Stimulated activated CD8-positive, alpha-beta memory T cell treated with anti-CD3 and anti-CD28 coated beads, Interleukin-15, amount 100 ng/mL, for 1 hour (primary cell): ENCODE measurements at places on chromosomes 1 and 21.

DNA sequence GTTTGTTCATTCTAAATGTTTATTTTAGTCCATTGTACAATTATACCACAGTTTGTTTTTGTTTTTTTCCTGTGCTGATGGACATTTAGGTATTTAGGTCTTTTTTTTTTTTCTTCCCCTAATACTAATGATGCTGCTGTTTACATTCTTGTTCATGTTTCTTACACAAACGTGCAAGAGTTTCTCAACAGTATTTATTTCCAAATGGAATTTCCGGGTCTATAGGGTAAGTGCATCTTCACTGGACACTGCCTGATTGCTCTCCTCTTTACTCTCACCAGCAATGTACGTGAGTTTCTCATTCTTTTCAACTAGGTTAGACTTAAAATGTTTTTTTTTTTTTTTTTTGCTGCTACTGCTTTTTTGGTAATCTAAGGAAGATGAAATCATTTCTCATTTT, 122.7 kb downstream of the PPP1R12B start:
- DNase-seq, result no peak

DNA sequence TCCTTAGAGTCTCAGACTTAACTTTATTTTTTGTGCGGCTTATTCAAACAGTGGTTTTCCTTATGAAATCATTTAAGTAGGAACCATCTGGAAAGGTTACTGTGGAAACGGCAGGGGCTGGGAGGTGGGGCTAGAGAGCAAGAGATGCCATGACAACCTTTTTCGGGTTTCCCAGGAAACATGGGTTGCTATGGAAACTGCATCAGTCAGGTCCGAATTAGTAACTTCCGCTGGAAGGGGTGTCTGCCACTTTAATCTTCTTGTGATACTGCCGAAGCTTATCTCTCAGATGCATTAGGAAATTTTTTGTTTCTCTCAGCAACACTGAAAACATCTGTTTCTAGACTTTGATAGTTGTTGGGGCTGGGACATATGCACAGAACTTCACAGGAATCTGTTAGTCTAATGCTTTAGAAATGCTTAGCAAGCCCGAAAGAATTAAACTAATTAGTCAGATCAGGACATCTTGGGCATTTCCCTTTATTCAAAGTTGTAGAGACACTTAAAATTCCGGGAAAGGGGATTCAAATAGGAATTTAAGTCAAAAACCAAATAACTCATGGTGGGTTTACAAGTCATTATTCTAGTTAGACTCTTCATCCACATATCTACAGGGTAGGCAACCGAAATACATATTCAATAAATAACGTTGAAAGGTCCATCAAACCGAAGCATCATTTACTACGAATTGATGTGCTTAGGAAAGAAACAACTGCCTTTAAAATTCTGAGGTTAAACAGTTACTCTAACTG, 2.6 kb downstream of the KCNA3 start:
- DNase-seq, result peak; percentile 65

DNA sequence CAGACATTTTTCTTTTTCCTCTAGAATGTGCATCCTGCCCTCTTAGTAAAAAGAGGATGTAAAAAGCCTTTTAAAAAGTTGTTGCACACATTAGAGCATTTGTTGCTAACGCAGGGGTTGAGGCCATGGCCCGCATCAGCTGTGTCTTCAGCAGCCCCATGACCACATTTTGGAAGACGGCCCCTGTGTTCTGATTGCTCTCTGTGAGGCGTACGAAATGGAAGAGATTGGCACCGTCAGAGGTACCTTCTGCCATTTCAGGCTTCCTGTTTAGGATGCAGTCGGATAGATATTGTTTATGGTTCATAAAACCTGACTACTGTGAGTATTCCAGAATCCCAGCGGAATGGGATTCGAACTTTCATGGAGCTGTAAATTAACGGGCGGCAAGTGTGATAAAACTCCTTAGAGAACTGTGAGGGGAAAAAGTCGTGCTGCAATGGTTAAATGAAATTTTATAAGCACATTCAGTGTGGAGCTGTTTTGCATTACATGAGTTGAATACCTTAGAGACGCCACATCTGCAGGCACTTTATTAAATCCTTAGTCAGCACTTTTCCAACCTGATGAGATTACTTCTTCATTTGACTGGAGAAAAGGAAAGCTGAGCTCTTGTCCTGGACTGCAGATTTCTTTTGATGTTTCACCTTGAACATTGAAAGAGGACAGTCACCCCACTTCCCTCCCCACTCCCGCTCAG, 273.9 kb downstream of the TM2D1 start:
- no peak for DNase-seq

DNA sequence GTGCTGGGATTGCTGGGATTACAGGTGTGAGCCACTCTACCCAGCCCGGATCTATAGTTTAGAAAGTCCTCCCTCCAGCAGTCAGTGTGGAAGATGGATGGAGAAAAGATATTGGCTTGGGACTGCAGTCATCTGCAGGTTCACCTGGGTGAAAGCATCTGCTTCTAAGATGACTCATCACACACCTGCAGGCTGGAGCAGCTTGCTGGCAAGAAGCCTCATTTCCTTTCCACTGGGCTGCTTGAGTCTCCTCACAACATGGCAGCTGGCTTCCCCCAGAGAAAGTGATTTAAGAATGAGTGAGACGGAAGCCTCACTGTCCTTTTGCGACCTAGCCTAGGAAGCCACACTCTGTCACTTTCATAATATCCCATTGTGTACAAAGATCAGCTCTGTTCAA, 50.0 kb downstream of the FOXO6 start:
- DNase-seq, result no peak

DNA sequence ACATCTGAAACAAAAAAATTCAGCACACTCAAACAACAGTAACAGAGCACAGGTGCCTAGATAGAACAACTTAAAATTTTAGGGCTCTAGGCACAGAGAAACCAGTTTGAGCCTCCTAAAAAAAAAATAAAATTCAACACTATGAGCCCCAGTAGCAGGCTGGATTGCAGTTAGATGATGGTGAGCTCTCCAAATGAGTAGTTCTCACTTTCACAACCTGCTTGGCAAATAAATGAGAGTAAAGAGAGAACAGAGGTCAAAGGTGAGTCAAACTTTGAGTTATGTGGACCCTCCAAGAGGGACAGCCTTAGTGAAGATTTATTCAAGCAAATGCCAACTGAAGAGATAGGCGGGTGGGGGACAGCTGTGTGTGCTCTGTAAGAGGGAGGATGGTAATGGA, 3.6 kb downstream of the BEND5 start:
- DNase-seq, result no peak

GRCh38 chr1:64896551-64896950, 69.8 kb downstream of the JAK1 start:
- DNase-seq, result no peak

- DNase-seq, result no peak
Observed at GRCh38 chr1:57824535-57824934, 400.7 kb upstream of the DAB1 start.

GRCh38 chr21:25421321-25422028, 185.8 kb downstream of the MRPL39 start:
- peak; percentile 2 for DNase-seq

- peak; percentile 29 for DNase-seq
Observed at GRCh38 chr1:185670187-185670627, 64.0 kb upstream of the HMCN1 start.

- DNase-seq, result no peak
Observed at GRCh38 chr1:186144505-186144904, 230.5 kb downstream of the TPR start.

DNA sequence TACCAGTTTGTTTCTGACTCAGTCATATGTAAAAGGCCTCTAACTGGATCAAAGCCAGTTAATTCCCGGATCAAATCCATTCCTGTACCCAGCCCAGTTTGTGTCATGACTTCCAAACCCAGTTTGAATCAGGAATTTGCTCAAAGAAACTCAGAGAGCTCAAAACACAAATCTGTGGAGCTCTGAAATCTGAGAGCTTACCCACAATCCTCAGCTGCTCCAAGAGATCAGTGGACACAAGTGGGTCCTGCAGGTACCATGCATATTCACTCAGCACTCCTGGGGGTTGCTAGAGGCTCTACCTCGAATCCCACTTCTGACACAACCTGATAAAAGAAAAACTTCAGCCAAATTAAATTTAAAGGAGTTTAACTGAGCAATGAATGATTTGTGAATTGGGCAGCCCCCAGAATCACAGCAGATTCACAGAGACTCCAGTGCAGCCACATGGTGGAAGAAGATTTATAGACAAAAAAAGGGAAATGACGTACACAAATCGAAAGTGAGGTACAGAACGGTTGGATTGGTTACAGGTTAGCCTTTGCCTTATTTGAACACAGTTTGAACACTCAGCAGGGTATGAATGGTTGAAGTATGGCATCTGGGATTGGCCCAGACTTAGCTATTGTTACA, 11.9 kb upstream of the MRPL55 start:
- no peak for DNase-seq

- DNase-seq, result no peak
Observed at GRCh38 chr1:28981210-28981609, 66.8 kb downstream of the EPB41 start.

- DNase-seq, result no peak
Observed at GRCh38 chr1:23795676-23796465, 4.7 kb downstream of the GALE start.
